ENCODE measurements at places on chromosomes 11 and 22.

DNA sequence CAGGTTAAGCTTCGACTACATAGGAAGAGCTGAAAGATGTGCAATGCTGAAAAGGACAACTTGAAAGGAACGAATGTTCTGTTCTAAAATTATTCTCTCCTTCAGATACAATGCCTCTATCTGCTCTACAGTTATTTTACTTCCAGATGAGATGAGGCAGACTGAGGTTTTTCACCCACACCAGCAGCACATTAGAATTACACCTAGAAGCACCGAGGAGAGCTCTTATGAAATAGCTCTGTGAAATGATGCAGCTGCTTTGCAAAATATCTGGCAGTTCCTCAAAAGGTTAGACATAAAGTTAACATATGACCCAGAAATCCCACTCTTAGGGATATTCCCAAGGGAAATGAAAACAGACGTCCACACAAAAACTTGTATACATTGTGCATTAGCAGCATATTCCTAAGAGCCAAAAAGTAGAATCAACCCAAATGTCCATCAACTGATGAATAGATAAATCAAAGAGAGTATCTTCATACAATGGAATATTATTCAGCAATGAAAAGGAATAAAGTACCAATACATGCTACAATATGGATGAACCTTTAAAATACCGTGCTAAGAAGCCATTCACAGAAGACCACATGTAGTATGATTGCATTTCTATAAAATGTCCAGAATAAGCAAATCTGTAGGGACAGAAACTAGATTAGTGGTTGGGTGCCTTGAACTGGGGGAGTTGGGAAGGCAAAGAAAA lies 34.5 kb downstream of the WT1 start:
- no peak for DNase-seq

- DNase-seq, result no peak
Observed at GRCh38 chr22:44523981-44524759, 26.1 kb upstream of the RTL6 start.

DNA sequence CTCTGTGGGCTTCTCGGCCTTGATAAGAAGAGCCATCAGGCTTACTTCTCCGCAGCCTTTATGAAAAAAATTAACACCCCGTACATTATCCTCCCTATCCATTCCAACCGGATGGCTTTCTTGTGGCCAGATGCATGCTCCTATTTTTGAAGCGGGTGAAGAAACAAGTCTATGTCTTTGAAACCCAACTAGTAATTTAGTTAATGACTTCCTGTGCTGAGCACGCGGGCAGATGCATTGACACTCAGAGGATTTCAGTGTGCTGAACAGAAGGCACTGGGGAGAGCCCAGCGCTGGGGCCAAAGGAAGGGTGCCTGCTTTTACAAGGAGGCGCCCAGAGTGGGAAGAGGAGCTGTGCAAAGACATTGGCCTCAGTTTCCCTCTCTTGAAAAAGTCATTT lies 53.3 kb downstream of the ARHGAP8 start:
- no peak for DNase-seq

GRCh38 chr11:117887431-117888138 lies 11.1 kb upstream of the FXYD6 start:
- DNase-seq, result no peak

- no peak for DNase-seq
Observed at GRCh38 chr11:43440486-43440885, 81.8 kb downstream of the TTC17 start.

DNA sequence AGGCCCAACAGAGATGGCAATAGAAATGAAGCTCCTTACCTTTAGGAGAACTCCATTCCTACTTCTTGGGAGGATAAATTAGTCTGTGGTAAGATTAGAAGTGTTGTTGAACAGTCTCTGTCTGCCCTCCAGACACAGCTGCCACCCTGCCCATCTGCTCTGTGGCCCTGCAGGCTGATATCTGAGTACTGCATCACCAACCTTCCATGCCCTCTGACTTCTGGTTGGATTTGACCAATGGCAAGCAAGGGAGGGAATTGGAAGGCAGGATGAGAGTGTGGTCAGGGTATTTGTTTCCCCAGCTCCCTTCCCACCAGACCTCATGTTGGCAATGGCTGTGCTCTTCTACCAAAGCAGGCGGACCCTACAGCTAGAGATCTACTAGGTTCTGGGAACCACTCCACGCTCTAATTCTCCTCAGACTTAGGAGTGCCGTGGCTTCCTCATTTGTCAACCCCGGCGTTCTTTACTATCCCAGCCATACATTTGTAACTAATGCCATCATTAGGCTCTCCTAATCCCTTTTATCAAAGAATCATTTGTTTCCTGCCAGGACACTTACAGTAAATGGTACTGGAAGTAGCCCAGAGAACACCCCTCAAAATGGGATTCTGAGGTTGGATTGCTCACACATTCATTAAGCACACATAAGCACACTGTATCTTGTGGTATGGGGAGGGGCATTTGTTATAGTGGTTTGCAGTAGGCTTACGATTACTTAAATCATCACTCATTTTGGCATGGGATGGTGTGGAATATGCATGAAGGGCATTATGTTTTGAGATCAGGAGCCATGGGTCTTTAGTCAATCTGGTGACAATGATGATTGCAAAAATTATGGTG lies 35.4 kb upstream of the CD44 start:
- no peak for DNase-seq

GRCh38 chr11:100619484-100619883 lies 67.6 kb upstream of the ARHGAP42 start:
- DNase-seq, result no peak
